ENCODE measurements at places on chromosomes 4 and X.

GRCh38 chrX:134898440-134898839 is 92.4 kb upstream of the SMIM10 start:
- DNase-seq, result no peak

GRCh38 chr4:185700630-185701029 is 111.4 kb downstream of the SORBS2 start:
- no peak for DNase-seq

GRCh38 chr4:156981262-156981769 is 9.7 kb upstream of the PDGFC start:
- no peak for DNase-seq

DNA sequence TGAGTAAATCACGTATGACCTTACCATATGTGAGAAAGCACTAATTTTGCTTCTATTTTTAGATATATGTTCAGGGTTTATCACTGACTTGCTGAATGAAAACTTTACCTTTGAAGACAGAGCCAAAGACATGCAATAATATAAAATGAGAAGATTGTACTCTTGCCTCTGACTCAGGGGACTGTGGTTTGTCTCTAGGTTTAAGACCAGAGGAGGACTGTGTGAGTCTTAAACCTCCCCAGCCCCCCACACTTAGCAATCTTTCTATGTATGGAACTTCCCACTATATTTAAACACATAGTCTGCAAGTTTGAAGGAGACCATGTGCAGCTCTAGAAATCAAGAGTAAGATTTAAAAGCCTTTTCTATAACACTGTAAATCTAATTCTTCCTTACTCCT is 368.7 kb upstream of the FAM241A start:
- DNase-seq, result no peak

GRCh38 chr4:108010167-108010566 is 20.5 kb downstream of the HADH start:
- no peak for DNase-seq

GRCh38 chr4:173288698-173289352 is 45.3 kb downstream of the HMGB2 start:
- no peak for DNase-seq

- DNase-seq, result no peak
Measured at GRCh38 chr4:148735432-148736155, 293.4 kb upstream of the NR3C2 start.

- no peak for DNase-seq
Measured at GRCh38 chrX:26851981-26852380, 611.2 kb downstream of the PPP4R3C start.

DNA sequence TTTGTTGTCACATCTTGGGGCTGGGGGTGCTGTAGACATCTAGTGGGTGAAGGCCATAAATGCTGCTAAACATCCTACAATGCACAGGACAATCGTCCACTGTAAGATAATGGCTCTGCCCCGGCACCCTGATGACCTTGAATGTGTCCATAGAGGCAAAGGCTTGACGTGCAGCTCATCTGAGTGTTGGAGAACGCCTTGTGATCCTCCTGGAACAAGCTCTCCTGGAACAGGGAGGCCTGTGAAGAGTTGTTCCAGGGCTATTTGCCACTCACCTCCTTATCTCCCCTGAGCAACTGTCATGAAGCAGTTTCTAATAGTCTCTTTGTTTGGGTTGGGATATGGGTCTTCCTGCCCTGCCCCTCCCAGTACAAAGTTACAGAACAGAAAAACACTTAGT is 15.2 kb upstream of the PCYT1B start:
- no peak for DNase-seq

All from effector memory CD8-positive, alpha-beta T cell (primary cell).